ENCODE measurements at places on chromosomes 13 and 19.

DNA sequence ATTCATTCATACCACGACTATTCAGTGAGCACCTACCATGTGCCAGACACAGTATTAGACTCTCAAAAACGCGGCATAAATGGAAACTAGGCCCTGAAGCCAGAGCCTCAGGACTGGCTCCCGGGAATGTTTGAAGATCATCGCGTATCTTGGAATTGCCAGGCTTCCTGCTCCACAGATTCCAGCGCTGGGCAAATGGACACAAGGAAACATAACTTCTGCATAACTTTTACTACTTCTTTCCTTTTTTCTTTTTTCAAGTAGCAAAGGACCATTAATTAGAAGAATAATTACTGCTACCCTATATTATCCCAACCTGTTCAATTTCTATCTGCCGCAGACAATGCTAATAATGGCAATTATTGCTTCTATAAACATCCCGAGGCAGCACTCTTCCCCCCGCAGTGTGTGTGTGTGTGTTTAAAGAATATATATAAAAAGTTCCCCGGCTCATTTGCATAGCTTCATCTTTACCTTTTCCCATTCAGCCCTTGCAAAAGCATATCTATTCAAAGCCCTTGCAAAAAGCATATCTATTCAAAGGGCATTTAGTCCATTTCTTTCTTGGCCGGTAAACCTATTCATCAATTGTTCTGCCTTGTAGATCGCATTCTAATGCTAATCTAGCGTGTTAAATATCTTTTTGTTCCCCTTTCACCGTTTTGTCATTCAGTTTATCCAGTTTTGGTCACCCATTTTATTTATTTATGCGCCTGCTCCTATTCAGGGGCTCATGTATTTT lies 6.1 kb downstream of the SOX21 start:
- peak; percentile 32 for DNase-seq

- DNase-seq, result no peak
Measured at GRCh38 chr13:43760257-43760656, 26.5 kb downstream of the ENOX1 start.

DNA sequence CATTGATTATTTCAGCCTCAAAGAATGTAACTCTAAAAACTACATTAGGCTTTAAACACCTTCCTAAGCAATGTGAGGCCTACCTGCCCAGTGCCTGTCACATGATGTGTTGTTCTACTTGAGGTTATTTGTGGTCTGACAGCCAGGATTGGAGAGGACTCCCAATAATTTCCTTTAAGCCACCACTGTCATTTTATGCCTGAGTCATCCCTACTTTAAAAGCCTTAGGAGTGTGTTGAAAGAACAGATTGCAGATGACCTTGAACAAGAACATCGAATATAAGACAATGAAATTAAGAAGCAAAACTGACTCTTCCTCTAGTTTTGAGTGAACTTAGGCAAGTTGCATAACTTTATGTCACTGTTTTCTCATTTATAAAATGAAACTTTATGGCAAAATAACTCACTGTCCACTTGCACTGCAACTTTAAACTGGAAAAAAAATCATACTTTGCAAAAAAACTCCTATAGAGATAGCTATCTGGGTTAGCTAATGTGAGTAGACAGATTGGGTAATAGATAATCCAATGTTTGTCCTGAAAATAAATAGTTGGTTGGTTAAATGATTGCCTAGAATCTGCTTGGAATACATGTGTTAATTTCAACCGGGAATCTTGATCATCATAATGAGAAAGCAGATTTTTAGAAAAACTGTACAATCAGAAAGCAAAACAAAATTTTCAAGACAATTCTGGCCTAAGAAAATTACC lies 361.2 kb downstream of the SUCLA2 start:
- no peak for DNase-seq

DNA sequence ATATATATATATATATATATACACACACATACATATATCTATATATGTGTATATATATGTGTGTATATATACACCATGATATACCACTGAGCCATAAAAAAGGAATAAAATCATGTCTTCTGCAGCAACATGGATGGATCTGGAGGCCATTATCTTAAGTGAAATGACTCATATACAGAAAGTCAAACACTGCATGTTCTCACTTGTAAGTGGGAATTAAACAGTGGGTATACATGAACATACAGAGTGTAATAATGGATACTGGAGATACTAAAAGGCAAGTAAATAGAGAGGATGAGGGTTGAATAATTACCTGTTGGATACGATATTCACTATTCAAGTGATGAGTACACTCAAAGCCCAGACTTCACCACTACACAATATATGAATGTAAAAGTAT lies 332.6 kb downstream of the SLITRK1 start:
- no peak for DNase-seq

Measured in GM23338 (cell line).